ENCODE measurements at places on chromosomes 12 and 14.

- DNase-seq, result no peak
Measured at GRCh38 chr12:129276361-129277060, 423.2 kb downstream of the GLT1D1 start.

- no peak for DNase-seq
Measured at GRCh38 chr12:48780381-48781025, 8.4 kb downstream of the ADCY6 start.

GRCh38 chr12:47343684-47344567 lies 264.2 kb upstream of the AMIGO2 start:
- no peak for DNase-seq

- DNase-seq, result no peak
Measured at GRCh38 chr12:64385468-64385867, 5.1 kb downstream of the C12orf56 start.

DNA sequence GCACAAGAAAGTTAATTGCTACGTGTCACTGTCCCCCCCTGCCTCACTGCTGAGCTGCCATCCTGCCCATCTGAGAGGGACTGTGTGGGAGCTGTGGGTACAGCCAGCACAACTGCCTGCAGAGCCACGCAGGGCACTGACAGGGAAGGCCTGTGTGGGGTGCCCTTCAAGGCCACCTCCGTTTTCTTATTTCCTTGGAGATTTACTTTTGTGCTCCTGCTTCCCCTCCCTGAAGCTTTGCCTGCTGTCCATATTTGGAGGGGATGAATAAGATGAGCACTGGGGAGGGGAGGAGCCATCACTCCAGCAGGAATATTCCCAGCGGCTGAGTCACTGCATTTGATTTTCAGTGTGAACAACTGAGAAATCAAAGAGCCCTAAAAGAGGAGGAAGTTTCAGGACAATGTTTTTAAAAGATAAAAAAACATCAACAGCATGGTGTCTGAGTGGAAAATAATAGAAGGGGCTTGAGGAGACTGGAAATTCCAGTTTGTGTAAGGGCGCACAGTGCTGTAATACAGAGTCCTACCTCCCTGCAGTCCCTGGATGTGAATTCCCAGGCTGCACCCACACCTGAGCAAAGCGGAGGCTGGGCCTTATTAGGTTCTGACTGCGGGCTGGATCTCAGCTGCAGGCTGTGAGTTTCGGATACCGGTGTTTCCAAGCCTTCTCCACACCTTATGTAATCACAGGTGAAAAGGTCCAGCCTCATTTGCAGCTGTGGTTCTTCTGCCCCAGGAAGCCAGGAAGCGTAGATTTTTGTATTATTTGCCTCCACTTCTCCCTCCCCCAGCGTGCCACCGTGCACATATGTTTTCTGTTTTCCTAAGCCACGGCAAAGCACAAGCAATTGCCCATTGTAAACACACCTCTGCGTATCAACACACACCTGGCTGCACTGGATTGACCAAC lies 192.6 kb upstream of the BCL2L14 start:
- no peak for DNase-seq

- no peak for DNase-seq
Measured at GRCh38 chr12:119902084-119902509, 25.0 kb upstream of the CIT start.

GRCh38 chr14:68694516-68695235 lies 98.2 kb downstream of the ZFP36L1 start:
- DNase-seq, result no peak

DNA sequence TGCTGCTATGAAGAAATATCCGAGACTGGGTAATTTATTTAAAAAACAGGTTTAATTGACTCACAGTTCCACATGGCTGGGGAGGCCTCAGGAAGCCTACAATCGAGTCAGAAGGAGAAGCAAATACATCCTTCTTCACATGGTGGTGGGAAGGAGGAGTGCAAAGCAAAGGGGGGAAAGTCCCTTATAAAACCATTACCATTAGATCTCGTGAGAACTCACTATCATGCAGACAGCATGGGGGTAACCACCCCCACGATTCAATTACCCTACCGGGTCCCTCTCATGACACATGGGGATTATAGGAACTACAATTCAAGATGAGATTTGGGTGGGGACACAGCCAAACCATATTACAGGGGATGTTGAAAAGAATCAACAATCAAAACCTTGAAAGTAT lies 74.9 kb downstream of the PPM1H start:
- no peak for DNase-seq

DNA sequence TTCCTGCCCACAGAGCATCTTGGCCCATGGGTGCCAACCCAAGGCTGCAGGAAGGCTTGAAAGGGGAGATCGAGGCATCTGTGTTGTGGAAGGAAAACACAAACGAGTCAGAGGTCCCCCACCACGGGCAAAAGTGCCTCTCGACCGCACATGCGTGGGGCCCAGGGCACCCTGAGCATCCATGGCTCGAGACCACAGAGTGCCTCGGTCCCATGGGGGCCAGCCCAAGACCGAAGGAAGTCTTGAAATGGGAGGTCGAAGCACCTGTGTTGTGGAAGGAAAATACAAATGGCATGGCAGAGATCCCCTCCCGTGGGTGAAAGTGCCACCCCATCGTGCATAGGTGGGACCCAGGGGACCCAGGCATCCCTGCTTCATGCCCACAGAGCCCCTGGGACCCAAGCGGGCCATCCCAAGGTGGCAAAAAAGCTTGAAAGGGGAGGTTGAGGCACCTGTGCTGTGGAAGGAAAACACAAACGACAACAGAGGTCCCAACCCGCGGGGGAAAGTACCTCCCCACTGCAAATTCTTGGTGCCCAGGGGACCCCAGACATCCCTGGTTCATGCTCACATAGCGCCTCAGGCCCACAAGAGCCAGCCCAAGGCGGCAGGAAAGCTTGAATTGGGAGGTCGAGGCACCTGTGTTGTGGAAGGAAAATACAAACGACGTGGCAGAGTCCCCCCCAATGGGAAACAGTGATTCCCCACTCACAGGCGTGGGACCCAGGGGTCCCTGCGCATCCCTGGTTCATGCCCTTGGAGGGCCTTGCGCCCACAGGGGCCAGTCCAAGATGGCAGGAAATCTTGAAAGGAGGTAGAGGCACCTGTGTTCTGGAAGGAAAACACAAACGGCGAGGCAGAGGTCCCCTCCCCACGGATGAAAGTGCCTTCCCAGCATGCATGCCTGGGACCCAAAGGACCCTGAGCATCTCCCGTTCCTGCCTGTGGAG lies 373.0 kb downstream of the ALG10 start:
- DNase-seq, result no peak

DNA sequence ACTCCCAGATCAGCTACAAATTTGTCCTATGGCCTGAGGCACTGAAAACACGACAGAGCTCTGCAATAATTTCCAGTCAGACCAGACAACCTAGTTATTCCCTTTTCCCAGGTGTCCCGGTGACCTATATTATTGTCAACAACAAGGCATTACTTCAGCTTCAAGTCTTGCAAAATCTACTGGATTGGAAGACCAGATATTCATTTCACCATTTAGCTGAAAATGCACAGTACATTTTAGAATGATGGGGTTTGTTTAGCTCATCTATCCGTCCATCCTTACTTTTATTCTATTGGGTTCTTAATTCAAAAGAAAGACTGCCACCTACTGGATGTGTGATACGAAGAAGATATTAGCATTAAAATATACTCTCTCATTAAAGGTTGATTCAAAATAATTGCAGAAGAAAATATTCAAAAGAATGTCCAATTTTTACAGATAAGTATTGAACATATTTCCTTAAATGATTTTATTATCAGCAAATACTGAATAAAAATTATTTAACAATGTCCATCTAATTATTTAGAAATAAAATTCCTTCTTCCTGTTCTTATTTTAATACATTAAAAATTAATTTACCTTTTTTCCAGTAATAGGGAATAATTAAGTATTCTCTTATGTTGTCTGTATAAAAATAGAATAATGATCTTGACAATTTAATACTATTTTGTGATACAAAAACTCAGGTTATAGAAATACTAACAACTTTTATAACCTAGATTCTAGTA lies 244.9 kb upstream of the LRIG3 start:
- no peak for DNase-seq

DNA sequence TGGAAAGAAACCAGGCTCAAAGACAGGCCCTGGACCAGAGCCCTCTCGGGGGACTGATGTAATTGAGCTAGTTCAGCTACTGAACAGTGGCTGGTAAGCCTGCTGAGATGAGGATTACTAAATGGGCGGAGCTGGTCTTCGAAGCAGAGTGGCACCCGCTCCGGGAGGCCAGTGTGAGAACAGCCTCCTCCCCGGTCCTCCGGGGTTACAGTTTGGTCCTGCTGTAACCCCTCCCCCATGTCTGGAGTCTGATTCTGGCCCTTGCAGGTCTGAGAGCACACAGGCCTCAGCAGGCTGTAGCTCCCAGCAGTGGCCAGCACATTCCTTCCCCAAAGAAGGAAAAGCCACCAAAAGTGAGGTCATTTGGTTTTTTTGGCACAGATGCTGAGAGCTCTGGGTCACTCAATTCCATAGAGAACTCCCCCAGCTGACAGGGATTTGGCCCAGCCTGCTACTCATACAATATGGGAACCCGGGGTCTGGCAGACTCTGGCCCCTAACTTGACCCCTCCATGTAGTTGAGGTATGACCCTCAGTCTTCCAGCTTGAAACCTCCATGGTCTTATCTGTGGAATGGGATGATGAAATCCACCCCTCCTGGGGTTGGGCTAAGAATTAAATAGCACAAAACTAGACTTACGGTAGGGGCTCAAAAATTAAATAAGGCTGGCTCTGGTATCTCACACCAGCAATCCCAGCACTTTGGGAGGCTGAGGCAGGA lies 39.0 kb downstream of the ACTN1 start:
- DNase-seq, result no peak

- DNase-seq, result no peak
Measured at GRCh38 chr14:101359221-101360053, 201.9 kb upstream of the DIO3 start.

DNA sequence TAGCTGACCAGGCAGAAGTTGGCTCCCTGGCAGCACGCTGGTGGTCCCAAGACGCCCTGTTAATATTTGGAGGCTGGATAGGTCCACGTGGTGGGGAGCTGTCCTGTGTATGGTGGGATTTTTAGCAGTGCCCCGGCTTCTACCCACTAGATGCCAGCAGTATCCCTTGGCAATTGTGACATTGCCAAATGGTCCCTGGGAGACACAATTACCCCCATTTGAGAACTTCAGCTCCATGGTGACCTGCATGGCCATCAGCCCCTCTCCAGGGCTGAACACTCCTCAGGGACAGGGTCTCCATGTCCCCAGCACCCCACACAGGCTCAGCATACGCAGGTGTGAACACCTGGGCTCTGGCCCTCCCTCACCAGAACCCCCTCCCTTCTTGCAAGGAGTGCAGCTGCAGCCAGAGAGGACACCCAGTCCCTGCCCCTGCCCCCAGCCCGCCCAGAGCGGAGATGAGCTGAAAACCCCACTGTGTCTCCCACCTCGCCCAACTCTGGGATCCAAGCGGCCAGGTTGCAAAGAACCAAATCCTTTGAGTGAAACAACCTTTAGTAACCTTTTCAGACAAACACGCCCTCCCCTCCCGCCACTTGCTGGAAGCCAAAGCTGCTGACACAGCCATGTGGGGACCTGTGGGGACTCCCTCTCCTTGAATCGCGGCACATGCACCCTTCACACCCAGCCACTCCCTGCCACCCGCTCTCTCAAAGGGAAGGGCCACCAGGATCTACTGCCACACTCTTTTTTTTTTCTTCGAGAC lies 120.4 kb downstream of the CALM1 start:
- DNase-seq, result no peak

DNA sequence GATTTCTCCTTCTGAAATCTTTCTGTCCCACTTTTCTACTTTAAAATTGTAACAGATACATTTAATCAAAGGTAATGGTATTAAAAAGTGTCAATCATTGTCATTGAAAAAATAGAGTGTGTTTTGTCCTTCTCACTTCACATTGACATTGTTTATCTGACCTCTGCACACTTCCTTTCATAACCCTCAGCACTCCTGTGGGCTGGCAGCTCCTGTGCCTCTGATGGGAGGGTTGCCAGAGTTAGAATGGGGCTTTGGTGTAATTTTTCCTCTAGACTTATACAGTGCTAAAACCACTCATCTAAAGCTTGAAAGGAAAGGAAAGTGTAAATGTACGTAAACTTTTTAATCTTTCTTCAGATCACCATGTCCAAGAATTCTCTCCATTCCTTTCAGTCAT lies 23.7 kb downstream of the KCNA1 start:
- DNase-seq, result no peak

DNA sequence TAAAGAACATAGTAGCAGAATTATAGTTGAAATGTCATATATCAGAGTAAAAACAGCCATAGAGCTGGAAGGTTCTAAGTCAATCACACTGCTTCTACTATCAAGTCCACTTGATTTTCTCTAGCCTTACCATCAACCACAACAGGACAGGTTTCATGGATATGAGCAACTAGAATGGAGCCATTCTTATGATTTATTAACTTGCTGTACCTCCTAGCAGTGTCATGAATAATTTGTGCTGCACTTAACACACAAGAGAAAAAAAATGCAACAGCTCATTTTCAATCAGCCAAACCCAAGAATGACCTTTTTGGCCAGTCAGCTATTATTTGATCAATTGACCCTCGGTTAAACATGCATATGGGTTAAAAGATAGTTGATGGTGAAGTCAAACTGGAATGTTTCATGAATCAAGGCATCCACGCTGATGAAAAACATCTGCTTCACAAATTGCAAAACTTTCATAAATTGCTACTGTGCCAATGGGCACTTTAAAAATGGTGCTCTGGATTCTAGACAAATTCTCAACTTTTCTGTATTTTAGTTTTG lies 55.4 kb upstream of the CCDC198 start:
- no peak for DNase-seq

GRCh38 chr12:27870939-27871338 lies 90.9 kb upstream of the MANSC4 start:
- DNase-seq, result no peak

- peak; percentile 8 for DNase-seq
Measured at GRCh38 chr12:45648070-45648469, 81.4 kb upstream of the ARID2 start.

DNA sequence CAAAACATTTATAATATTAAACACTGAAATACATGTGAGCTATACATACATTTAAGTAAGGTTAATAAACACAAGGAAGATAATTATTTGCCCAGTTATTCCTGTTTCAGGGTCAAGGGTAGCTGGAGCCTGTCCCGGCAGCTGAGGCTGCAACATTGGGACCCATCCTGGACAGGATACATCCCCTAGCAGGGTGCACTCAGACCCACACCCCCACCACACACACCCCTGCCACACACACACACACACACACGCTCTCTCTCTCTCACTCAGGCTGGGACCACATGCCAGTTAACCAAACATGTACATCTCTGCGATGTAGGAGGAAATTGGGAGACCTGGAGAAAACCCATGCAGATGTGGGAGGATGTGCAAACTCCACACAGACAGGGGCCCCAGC lies 112.6 kb upstream of the TMCC3 start:
- DNase-seq, result no peak

DNA sequence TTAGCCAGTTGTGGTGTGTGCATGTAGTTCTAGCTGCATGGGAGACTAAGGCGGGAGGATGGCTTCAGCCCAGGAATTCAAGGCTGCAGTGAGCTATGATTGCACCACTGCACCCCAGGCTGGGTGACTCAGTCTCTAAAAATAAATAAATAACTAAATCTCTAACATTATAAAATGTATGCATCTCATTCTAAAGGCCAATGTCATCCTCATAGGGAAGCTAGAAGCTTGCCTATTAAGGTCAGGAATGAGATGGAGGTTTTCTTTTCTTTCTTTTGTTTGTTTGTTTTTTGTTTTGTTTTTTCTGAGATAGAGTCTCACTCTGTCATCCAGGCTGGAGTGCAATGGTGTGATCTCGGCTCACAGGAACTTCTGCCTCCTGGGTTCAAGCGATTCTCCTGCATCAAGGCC lies 48.8 kb upstream of the PAPLN start:
- no peak for DNase-seq

All from C1 segment of cervical spinal cord (tissue), 14 donors.